Stimulated activated CD8-positive, alpha-beta memory T cell treated with anti-CD3 and anti-CD28 coated beads, Interleukin-2, amount 100 ng/mL, for 1 hour (primary cell): ENCODE measurements at places on chromosomes 1 and 21.

DNA sequence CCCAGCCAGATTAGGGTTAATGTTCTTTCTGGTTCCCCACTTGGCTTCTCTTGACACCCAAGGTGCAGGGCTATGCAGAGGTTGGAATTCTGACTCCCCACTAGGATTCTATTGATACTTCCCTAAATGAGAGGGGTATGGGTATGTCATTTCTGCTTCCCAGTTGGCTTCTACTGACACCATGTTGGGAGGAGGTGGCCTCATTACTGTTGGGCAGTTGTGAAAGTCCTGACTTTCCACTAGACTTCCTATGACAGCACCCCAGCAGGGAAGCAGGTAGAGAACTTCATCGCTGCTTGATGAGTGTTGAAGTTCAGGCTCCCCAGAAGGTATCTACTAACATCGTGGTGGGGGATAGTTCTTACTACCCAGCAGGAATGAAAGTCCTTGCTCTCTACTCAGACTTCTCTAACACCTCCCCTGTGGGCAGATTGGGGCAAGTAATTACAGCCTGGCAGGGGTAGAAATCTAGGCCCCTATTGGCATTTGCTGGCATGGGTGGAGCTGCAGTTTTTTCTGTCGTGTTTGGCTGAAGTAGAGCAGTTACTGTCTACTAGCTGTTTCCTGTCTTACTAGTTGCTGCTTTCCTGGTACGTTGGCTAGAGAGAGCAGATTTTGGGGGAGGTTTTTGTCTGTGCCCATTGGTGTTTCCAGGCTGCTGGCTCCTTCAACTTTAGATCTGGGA lies 41.5 kb downstream of the ZYG11B start:
- DNase-seq: no peak

DNA sequence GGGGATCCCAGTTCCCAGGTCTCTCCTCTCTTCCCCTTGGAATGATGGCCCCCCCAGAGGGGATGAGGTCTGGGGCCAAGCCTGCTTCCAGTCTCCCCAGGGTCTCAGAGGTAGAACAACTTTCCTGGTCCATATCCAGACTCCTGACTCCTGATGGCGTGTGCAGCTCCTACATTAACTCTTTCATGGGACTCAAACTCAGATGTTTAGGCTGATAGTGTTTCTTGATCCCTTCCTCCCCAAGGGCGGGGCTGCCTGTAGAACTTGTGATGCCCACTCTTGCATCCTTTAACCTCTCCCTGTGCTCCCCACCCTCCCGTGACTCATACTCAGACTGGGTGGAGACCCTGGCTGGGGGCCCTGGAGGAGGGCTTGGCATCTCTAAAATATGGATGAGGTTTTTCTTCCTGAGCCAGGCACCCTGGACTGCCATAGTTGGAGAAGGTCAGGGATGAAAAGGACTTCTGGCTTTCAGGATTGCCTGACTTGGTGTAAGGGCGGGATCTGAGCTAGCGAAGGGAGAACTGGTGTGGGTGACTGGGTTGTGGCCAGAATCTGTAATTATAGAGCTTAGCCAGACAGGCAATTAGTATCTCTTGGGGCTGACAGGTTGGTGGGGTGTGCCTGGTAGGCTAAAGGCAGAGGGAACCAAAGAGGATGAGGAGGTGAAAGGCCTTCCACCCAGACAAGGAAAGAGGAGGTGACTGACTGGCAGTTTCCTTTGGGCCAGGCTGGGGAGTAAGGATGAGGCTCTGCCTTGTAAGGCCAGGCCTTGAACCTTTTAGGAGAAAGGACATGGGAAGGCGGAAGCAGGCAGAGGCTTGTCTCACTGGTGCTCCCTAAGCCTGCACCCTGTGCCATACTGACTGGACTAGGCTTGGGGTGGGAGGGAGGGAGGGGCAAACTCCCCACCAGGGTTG lies 1.5 kb downstream of the ATP8B2 start:
- no peak for DNase-seq

GRCh38 chr21:38323721-38324531 lies 67.1 kb downstream of the KCNJ15 start:
- DNase-seq: no peak

- no peak for DNase-seq
Observed at GRCh38 chr1:156742801-156743200, 1.9 kb upstream of the MRPL24 start.

GRCh38 chr1:98733782-98734112 lies 72.2 kb downstream of the SNX7 start:
- no peak for DNase-seq

DNA sequence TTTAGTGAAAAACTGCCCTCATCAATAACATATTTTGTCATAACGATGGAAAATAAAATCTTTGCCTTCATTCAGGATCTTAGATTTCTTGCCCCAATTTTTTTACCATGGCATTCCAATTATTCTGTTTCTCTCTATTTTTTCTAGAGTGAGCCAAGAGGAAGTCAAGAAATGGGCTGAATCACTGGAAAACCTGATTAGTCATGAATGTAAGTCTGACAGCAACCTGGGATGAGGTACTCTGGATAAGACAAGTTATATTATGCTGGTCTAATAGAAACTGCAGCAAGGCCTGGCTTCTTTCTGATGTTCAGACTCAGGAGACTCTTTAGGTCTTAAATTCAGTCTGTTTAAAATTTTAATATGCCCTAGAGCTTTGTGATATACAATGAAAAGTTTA lies 3.5 kb downstream of the RGS4 start:
- DNase-seq: no peak

GRCh38 chr1:68180441-68181164 lies 51.7 kb downstream of the WLS start:
- no peak for DNase-seq

DNA sequence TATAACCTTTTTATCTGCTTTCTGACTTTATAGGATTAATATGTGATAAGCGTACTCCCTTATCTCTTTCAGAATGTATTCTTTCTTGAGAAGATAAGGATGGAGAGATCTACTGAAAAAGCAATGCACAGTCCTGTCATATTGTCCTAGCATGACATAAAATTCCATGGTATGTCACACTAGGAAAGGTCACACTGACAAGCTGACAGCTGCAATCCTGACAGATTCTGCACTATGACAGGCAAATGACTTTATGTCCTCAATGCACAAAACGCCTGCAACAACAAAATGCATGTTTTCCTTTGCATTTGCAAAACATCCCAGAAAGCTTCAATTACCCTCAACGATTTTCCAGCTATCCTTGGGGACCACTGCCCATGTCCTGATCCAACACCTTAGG lies 393.8 kb downstream of the DSCAM start:
- no peak for DNase-seq

- DNase-seq: no peak
Observed at GRCh38 chr21:45305836-45306235, 18.1 kb upstream of the POFUT2 start.

- DNase-seq: no peak
Observed at GRCh38 chr1:23692308-23692871, 784 bp downstream of the RPL11 start.

DNA sequence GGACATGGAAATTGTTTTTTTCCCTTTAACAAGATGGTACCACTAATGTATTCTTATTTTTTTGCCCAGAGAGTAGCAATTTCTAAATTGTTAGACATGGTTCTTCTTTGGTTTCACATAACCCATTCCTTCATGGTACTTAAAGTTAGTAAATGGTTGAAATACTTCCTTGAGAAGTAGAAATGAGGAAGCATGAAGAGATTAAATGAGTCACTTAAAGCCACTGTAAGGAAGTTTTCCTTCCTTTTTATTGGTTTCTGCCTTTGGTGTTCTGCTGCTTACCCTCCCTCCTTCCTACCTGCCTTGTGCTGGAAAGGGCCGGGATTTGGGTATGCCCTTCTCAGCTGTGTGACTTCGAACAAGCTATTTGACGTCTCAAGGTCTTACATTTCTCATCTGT lies 101.0 kb downstream of the KIF26B start:
- no peak for DNase-seq

GRCh38 chr1:115051850-115052249 lies 22.2 kb downstream of the TSHB start:
- DNase-seq: no peak

DNA sequence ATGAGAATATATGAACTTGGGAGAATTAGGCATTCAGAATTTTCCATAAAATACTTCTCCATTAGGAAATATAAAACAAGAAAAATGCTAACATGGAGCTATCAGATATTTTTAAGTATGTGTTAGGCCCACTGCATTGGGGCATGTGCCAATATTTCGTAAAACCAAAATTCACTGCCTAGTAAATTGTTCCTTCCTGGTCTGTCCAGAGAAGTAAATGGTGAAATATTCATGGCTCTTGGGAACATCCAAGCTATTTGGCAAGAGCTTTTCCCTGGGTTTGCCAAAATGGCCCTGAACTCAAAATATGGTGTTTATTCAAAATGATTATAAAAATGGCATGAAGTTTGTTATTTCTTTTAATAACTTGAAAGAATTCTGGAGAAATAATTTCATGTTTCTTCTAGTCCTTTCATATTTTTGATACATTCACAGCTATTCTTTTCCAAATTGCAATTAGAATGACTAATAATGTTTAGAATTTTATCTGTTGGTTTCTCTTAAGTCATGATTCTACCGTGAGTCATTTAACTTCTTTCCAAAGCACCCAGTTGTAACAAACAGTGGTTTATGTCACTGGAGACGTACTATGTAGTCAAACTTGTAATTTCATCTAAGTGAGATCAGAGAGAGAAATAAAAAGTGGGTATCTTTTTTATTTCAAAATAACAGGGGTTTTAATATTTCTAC lies 25.7 kb upstream of the SLC19A2 start:
- DNase-seq: no peak

DNA sequence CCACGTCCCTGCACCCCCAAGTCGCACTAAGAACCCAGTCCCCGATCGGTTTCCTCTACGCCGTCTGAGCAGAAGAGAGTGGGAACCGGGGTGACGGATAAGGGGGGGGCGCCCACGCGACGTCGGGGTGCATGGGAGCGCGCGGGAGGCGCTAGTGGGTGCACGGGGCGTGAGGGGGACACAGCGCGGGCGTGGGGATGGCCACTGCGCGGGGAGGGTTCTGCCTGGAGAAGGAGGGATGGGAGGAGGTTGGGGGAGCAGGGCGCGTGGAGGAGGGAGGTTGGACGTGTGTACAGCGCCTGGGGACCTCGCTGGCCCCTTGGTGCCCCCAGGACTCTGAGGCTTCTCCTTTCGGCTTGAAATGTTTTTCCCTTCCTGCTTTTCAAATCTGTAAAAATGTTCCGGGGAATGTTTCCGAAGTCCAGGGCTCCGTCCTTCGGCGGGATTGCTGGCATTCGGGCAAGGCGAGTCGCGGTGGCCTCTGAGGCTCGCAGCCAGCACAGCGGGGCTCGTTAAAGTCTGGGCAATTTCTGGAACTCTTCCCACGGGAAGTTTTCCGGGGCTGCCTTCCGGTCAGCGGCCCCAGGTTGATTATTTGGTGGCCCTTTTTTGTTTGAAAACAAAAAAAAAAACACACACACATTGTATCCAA lies 13.1 kb downstream of the RNF220 start:
- no peak for DNase-seq

- DNase-seq: no peak
Observed at GRCh38 chr1:2177541-2177940, 17.0 kb downstream of the FAAP20 start.

- DNase-seq: no peak
Observed at GRCh38 chr1:36352125-36352909, 28.9 kb upstream of the EVA1B start.

GRCh38 chr1:114341299-114341698 lies 169.7 kb downstream of the TRIM33 start:
- no peak for DNase-seq

GRCh38 chr1:211893260-211893659 lies 62.7 kb upstream of the LPGAT1 start:
- no peak for DNase-seq

GRCh38 chr1:243848165-243848857 lies 1.7 kb downstream of the AKT3 start:
- no peak for DNase-seq

DNA sequence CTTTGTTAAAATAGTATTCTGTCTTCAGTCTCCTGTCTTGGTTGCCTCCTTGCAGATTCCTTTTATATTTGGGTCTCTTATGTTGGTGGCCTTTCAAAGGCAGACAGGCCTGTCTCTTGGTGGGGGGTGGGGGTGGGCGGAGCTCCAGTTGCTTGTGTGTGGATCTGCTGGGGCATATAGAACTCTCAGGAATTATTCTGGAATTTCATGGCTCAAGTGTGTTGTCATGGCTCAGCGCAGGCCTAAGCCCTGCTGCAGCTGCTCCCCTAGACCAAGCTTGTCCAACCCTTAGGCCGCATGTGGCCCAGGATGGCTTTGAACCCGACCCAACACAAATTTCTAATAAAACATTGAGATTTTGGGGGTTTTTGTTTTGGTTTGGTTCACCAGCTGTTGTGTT lies 8.0 kb downstream of the C1orf35 start:
- no peak for DNase-seq

- DNase-seq: no peak
Observed at GRCh38 chr1:89166705-89167104, 9.1 kb downstream of the GBP7 start.

DNA sequence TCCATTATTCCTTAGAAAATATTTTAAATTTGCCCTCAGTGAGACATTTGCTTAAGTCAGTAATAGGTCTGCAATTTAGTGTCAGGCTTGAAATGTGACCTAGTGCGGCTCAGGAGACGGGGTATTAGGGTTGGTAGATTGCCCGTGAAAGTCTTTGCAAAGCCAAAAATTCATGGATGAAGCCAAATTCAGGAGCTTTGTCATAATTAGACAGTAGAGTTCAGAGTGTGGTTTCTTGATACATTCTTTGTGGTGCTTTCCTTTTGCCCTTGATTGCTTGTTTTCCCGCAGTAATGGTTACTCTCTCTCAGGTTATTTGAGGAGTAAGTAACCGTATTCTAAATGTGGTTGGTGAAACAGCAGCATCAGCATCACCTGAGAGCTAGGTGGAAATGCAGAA lies 120.7 kb downstream of the RPS6KC1 start:
- no peak for DNase-seq

- peak; percentile 4 for DNase-seq
Observed at GRCh38 chr1:43763497-43763973, 56.2 kb downstream of the ST3GAL3 start.

DNA sequence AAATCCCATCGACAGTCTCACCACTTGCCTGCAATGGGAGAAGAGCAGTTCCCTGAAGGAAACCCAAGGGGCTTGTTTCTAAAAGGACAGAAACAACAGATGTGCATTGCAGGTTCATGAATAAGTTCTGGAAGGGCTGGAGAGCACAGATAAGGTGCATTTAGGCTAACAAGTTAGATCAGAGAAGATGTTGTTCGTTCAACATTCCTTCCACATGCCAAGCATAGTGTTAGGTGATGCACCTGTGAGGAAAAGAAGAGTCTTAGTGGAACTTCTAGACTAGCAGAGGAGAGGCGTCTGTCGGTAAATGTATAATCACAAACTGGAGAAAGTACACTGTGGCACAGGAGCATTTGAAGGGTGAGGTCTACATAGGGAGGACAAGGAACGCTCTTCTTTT lies 98.0 kb downstream of the ST3GAL3 start:
- no peak for DNase-seq
